Stimulated activated CD4-positive, alpha-beta T cell treated with anti-CD3 and anti-CD28 coated beads, Interleukin-15, amount 100 ng/mL, for 1 hour (primary cell): ENCODE measurements at places on chromosomes 2 and 18.

DNA sequence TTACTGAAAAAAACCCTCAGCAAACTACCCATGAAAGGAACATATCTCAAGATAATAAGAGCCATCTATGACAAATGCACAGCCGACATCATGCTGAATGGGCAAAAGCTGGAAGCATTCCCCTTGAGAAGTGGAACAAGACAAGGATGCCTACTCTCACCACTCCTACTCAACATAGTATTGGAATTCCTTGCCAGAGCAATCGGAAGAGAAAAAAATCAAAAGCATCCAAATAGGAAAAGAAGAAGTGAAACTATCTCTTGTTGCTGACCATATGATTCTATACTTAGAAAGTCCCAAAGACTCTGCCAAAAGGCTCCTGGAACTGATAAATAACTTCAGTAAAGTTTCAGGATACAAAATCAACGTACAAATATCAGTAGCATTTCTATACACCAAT, 40.6 kb upstream of the MSTN start:
- no peak for DNase-seq

DNA sequence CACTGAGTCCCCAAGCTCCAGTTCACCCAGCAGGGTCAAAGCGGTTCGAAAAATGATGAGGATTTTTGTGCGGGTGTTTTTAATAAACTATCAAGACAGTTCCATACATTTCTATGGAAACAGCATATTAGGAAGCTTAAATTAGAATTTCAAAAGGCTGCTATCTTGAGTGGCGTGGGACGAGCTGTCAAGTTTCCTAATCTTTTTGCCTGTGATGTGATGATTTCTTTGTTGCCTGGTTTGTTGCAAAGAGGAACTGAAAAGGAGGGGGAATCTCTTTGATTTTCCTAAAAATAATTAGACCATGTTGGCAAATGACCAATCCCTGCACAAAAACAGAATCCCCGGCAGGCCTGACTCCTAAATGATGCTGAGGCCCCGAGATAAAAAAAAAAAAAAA, 66.1 kb upstream of the ATG16L1 start:
- DNase-seq: no peak

- no peak for DNase-seq
Observed at GRCh38 chr2:66428986-66429612, 5.8 kb upstream of the MEIS1 start.

GRCh38 chr18:44067186-44067585, 613.5 kb upstream of the SETBP1 start:
- no peak for DNase-seq

GRCh38 chr18:23266717-23267446, 131.6 kb downstream of the CABLES1 start:
- no peak for DNase-seq

- DNase-seq: no peak
Observed at GRCh38 chr2:157336137-157337010, 10.8 kb upstream of the ERMN start.

DNA sequence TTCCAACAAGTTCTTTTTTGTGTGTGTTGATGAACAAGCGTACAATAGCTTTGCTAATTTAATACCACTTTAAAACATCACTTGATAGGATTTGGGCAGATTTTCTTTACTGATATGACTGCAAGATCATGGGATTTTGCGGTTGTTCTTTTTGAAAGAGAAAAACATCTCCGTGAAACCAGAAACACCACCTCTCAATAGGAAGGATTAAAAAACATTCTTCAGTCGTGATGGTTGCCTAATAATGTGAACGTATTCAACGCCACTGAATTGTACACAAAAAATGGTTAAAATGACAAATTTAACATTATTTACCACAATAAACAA, 19.3 kb downstream of the RBMS1 start:
- no peak for DNase-seq

GRCh38 chr2:69013142-69013839, at the start of gene ANTXR1:
ANTXR1 (plus strand) TSS chr2:69013179; CDS start chr2:69013500, 321 bp downstream.
- DNase-seq: no peak

DNA sequence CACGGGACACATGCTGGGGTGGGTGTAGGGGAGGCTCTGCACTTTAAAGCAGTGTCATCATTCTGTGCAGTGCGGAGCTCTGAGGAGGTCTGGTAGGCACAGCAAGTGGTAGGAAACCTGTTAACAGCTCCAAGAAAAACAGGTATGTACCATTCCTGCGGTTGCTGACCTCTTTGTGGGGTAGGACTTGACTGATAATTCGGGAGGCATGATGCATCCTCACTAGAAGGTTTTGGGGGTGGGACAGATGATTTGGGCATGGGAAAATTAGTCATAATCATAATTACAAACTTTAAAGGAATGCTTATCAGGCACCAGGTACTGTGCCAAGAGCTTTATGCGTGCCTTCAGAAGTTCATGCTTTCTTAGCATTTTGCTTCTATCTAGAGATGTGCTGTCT, 9.7 kb downstream of the DOK1 start:
- DNase-seq: no peak

DNA sequence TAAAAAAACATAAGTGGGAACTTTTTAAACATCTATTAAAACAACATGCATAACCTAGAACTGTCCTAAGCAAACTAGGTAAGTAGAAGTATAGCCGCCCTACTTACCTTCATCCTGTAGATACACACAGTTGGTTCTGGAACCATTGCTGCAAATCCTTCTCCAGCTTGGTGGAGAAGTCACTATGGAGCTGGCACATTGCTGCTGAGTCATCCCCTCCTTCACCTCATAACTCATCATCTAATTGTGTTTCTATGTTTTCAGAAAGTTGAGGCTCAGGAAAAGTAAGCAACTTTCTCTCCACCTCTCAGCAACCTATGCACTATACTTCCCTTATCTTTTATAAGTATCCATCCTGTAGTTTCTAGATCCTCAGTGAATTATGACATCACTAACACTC, 269.8 kb upstream of the MMADHC start:
- no peak for DNase-seq

DNA sequence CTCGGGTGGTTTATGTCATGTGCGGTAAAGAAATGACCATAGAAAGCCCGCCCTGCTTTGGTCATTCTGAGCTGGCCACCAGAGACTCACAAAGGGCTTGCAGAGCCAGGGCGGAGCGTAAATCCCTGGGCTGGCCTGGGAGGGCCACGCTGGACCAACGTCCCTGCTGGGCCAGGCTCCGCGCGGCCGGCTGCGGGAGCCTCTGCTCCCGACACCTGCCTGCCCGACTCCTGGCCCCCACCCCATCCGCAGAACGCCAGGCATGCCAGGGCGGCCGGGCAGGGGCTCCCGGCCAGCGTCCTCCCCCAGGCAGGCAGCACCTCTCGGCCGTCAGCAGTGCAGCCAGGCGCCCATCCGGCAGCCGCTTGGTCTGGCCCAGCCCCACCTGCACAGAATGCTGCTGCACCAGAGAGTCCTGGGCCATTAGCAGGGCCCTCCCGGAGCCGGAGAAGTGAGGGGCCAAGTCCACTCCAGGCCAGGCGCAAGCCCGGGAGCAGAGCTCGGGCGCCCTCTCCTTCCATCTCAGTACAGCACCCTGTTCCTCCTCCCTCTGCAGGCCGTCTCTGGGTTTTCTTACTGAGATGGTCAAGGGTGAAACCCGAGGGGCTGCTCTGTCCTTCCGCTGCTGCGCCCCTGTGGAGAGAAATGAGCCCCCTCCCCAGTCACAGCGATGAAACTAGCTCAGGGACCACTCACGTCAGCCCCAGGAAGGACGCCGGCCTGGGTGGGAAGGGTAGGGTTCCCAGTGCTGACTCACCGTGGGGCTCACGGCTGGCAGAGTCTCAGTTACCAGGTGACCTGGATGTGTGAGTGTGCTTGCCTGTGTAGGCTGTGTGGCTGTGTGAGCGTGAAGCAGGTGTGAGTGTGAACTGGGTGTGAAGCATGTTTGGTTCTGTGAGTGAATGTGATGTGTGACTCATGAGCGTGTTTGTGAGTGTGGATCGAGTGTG, 83.3 kb downstream of the PTGR3 start:
- no peak for DNase-seq

- no peak for DNase-seq
Observed at GRCh38 chr2:215441560-215442400, 5.9 kb upstream of the FN1 start.

DNA sequence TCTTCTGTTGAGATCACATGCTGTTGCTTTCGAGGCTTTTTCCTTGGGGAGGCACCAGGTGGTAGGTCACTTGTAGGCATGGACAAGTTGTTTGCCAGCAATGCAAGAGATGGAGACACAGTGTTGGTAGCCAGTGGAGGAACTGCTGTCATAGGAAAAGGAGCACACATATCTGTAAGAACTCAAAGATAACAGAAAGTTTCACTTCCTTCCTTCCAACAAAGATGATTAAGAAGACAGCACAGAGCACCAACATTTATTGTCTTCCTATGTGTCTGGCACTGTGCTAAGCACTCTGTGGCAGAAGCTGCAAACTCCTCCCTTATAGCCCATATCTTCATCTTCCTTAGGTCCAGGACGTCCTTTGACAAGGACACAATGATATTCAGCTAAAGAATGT, 64.5 kb upstream of the AMMECR1L start:
- DNase-seq: no peak

DNA sequence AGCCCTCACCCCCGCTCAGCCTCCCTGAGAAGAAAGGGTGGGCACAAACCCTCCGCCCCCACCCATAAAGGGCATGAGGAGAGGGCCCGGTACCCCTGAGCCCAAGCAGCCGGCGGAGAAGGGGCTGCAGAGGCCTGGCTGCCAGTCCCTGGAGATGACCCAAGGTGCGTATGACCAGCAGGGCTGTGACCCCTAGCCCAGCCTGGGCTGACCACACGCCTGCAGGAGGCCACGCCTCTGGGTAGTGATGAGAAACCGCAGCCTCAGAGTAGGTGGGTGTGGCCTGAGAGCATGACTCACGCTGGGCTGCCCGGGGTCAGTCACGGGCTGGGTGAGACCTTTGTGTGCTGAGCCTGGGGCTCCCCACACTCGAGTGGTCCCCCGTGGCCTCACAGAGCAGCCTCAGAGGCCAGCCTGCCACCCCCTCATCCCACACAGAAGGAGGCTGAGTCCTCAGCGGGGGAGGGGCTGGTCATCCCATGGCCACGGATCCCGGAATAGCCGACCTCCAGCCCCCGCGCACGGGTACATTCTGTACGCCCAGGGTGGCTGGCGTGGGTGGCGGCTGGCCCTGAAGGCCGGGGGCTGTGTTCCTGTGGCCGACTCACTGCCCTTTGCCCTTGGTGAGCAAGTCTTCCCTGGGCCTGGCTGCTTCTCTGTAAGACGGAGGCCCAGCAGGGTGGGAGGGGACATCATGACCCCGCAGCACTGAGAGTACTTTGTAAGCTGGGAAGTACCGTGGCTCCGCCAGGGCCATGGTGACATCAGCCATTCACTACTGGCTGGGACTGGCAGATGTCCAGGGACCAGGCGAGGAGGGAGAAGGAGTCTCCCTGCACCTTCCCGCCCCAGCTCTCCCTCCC, 110.8 kb upstream of the OTOS start:
- DNase-seq: no peak

DNA sequence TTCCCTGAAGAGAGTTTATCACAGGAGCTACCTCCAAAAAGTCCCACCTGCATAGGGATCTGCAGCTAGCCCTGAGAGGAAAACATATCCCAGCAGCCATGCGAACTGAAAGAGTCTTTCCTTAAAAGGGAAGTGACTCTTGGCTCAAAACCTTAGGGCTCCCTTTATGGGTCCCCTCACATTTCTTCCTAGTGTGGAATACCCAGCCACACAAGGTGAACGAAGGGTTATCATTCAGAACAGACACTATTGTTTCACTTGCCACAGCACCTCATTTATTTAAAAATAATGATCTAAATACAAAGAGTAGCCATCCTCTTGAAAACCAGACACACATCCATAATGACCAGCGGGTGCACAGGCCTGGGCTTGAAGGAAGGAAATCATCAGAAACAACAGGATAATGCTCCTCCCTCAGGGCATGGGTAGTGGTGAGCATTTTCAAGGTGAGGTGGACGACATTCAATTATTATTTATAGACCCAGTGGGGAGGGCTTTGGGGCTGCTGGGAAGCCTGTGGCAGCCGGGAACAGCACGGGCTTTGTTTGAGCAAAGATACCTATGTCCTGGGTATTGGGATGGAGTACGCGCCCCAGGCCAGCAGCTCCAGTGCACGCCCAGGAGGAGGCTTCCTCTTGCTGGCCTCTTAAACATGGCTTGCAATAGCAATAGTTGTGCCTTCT, 119.0 kb upstream of the ITGA6 start:
- no peak for DNase-seq

DNA sequence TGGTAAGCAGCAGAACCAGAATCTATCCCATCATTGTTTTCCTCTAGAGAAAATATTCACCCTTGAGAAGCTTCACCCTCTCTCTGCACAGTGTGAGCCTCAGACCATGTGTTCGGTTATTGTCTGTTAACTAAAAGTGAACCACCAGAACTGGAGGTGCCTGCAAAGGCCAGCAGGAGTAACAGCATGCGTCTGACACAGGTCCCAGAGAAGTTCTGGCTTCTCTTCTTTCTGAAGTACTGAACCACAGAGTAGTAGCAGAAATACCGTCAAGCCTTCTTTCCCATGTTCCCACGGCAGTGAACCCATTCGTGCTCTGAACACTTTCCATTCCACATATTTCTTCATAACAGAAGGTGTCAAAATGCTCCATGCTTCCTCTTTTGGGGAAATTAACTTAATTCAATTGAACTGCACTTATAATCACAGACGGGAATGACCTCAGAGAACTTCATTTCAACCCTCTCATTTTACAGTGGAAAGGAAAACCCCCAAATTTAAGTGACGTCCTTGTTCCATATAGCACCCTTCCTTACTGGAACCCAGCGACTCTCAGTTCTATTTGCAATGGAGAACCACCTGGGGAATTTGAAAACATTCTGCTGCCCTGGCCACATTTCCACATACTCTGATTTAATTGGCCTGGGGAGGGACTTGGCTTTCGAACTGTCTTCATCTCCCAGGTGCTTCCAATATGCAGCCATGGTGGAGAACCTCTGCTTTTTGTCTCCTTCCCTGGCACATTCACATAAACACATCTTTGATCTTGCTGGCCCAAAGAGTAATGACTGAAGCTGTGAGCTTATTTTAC, 519.1 kb downstream of the RNF144A start:
- DNase-seq: no peak

DNA sequence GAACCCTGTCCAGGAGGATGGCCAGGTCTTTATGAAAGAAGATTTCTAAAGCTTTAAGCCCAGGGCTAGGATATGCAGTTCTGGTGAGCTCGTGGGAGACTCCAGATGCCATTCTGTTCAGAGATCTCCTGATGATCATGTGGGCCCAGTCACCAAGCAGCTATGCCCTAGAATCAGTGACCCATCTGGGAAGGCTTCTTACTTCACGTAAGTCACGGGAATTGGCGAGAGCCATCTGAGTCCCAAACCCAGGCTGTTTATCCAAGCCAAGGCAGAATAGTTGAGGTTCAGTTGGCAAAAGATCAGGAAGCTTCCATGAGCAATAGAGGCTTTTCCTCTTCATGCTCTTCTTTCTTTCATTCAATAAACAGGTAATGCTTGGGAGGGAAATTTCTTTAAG, 23.9 kb downstream of the ANTXR1 start:
- DNase-seq: no peak
